ENCODE measurements at places on chromosomes 7 and 10.

GRCh38 chr10:133324198-133324792, 12.4 kb downstream of the CALY start:
- no peak for DNase-seq

GRCh38 chr7:98722402-98722801, 105.3 kb downstream of the NPTX2 start:
- no peak for DNase-seq

GRCh38 chr7:151736403-151736909, 140.5 kb downstream of the PRKAG2 start:
- DNase-seq: peak; percentile 64

GRCh38 chr10:36211856-36212255, 569.8 kb upstream of the FZD8 start:
- DNase-seq: no peak

DNA sequence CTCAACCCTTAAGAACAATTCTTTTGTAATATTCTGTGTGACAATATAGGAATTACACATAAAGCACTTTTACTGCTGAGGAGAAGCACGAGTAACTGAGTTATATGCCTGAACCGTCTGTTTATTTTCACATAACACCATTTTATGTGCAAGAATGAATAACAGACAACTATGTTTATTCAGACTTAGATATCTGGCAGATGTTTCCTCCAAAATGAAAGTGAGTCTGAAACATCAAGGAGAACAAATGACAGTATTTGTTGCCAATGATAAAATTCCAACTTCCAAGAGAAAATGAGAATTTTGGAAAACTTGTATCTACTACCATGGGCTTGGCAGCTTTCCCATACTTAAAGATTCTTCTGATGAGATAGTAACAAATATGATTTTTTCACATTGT, 51.4 kb downstream of the DNMBP start:
- peak; percentile 79 for DNase-seq

DNA sequence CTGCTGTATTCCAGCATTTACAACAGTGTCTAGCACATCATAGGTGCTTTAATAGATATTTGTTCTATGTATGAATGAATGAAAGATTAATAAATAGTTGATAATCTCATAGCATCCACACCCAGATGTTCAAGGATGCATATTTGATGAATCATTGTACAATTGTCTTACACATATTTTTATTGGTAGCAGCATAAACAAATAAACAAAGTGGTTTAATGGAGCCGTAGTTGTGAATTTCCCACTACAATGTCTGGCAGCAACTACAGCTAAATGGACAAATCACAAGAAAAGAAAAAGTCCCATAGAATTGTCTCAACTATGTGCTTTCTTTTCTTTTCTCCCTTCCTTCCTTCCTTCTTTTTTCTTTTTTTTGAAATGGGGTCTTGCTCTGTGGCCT, 150.8 kb downstream of the NRP1 start:
- DNase-seq: no peak

DNA sequence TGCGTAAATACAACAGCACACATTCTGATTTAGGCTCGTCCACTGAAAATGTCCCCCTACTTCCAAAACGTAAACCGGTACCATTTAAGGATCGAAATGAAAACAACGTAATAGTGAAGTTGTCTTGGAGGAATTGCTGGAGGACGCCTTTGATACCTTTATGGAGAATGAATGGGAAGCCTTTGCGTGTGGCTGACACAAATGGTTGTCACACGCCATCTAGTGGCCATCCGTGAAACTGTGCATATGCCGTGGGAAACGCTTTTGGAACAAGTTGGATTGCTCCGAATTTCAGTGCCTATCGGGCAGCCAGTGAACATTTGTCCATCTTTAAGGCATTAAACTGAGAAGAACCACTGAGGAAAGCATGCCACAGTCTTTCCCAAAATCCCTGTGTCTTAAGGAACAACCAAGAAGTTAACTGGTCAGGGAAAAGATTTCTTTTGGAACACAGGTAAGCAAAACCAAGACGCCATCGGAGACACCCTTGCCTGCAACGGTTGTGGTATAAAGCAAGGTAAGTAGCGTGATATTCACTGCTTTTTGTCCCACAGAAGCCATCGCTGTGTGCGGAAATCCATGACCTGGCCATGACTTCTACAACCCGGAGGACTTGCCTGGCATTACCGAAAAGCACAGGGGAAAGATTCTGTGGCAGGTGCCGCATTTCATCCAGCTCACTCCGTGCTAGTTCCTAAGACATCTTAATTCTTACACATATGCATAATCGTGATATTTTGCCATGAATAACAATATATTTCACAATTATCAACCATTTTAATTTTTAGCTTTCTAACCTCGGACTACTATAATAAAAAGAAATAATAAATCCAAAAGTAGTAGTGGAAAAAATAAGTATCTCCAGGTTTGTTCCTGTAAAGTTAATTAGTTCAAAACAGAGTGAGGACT, 100.6 kb downstream of the FAM204A start:
- DNase-seq: peak; percentile 32

DNA sequence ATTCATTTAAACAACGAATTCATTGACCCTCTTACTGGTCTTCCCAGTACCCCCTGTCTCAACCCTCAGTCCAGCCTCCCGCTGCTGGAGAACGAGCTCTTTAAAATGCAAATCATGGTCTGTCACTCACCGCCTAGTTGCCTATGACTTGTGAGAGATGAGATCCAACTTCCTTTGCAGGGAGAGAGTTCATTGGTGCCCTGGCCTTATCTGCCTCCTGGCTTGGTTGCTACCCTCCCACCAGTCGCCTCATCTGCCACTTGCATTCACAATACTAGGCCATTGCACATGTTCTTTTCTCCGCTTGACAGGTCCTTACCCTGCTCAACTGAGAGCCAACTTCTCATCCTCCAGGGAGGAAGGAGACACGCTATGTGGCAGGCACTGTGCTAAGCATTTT, 54.0 kb upstream of the MXI1 start:
- DNase-seq: no peak

DNA sequence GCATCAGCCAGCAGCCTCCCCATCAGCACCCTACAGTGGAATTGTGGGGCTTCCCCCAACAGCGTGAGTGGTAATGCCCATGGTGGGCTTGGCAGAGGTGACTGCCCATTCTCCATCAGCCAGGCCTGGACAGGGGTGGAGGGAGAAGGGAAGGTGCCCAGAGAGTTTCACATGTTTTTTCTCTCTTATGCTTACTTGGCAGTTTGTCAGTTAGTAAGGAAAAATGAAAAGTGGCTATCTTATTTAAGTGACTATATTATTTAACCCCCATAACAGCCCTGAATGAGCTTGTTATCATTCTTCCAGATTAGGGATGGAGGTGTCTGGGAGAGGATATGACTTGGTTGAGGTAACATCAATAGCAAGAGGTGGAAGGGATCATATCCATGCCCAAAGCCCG, 921.7 kb downstream of the GRID1 start:
- DNase-seq: no peak

DNA sequence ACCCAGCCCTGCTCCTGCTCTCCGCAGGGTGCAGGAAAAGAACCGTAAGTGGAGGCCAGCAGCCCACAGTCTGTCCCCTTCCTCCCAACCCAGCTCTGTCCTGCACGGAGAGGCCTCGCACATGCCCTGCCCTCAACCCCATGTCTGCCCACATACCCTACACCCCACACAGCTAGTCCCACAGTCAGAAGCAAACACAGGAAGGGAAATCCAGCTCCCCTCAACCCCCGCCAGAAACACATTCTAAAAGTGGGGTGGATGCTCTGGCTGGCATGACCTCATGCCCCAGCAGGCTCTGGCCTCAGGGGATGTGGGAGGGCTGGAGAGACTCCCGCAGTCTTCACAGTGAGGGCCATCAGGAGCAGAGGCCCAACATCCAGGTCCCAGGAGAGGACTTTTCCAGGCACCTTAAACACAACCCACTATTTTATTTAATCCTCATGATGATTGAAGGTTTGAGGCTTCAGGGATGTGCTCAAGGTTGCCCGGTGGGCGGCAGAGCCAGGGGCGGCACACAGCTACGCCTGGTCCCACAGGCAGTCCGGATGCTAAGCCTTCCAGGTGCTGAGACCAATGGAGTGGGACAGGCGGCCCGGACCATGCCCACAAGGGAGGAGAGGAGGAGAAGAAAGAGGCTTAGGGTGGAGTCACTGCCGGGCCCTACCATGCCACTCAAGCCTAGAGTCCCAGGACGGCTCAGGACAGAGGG, 29.9 kb downstream of the CALML5 start:
- DNase-seq: no peak

DNA sequence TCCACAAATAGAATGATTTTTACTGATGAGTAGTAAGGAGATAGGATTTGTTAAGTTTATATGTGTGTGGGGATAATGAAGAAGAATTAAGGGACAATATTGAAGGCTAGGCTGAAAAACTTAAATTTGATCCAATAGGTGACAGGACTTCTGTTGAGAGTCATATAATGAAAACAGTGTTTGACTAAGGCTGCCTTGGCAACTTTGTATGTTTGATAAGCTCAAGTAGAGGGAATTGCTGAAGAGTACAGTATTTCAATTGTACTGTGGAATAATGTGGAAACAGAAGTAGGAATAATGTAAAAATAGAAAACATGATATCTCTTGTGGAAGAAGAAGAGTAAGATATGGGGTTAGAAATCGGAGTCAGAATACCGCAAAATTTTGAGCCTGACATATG, 10.5 kb downstream of the R3HCC1L start:
- no peak for DNase-seq

- no peak for DNase-seq
Observed at GRCh38 chr10:29471544-29471859, 163.3 kb downstream of the SVIL start.

DNA sequence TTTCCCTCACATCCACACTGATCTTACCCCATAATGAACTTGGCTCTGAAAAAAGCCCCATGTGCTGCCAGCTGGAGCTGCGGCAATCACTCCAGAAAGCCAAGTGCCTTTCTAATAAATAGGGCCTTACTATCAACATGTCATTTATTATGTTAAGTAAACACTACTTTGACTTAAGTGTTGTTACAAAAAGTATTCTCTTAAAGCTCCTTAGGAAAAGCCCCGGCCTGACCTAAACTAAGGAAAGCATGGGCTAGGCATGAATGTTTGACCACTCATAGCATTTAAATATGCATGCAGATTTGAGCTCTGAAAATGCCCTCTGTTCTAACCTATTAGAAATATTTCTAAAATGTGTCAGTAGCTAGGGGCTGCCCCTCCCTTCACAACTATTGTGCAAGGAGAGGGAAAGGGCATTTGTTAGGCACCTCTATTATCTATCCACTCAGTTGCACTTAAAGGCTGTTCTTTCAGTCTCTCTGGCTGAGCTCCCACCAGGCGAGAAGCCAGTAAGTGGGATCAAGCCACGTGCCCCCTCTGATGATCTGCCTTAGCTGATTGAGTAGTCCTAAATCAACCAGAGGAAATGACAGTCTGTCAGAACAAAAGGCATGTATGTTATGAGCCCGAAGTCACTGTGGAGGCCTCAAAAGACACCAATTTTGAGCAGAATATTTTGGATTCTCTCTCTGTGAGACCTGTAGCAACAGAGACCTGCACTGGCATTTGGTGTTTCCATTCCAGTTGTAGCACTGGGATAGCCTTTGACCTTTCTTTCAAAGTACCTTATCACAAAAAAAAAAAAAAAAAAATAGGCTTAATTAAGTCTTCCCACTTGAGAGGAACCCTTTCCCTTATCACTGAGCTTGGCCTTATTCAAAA, 77.1 kb downstream of the ITGB8 start:
- no peak for DNase-seq

GRCh38 chr7:36896418-36896817, 172.1 kb upstream of the AOAH start:
- DNase-seq: no peak

- DNase-seq: no peak
Observed at GRCh38 chr10:43219848-43220247, 47.0 kb downstream of the RASGEF1A start.

- no peak for DNase-seq
Observed at GRCh38 chr7:154503962-154504550, 451.9 kb downstream of the DPP6 start.

DNA sequence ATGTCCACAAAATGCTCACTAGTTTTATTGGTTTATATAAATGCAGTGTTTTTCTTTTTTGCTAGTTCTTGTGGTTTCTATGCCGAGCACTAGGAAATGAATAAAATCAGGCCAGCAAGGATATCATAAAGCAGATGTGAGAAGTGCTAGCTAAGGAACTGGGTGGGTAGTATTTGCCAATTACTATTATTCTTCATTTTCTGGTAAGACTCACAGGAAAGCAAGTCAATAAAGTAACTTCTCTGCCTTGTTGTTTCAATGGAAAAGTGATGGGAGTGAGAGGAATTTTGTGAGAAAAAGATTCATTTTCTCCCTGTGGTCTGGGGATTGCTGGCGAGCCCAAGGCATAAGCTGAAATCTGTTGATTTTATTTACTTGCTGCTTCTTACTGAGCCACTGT, 50.5 kb upstream of the TRIL start:
- no peak for DNase-seq

GRCh38 chr7:17844022-17844421, 96.3 kb downstream of the SNX13 start:
- DNase-seq: no peak

DNA sequence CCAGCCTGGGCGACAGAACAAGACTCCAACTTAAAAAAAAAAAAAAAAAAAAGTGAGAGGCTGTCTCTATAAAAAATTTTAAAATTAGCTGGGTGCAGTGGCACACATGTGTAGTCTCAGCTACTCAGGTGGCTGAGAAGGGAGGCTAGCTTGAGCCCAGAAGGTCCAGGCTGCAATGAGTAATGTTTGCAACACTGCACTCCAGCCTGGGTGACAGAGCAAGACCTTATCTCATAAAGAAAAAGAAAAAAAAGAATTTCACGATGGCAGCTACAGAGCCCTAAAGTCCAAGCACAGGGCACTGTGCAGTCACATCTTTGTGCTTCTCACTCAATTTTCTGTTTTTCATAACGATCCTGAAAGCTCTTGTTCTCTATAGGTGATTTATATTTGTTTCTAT, 209.5 kb upstream of the KCTD7 start:
- no peak for DNase-seq

DNA sequence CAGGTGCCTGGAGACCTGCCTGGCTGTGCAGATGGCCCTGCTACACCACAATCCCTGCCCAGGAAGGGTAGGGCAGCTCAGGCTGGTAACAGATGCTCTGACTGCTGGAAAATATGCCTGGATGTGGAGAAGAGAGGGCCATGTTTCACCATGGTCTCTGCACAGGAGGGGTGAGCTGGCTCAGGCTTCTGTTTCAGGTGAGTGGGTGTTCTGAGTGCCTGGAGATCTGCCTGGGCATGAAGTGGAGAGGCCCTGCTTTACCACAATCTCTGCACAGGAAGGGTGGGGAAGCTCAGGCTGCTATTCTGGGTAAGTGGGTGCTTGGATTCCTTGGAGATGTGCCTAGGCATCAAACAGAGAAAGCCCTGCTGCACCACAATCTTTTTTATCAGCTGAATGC, 350.1 kb downstream of the KIF20B start:
- no peak for DNase-seq

All from pulmonary artery endothelial cell (primary cell).